ENCODE measurements at places on chromosomes 5 and 9.

- no peak for DNase-seq
Measured at GRCh38 chr5:109916481-109917153, 226.9 kb downstream of the MAN2A1 start.

DNA sequence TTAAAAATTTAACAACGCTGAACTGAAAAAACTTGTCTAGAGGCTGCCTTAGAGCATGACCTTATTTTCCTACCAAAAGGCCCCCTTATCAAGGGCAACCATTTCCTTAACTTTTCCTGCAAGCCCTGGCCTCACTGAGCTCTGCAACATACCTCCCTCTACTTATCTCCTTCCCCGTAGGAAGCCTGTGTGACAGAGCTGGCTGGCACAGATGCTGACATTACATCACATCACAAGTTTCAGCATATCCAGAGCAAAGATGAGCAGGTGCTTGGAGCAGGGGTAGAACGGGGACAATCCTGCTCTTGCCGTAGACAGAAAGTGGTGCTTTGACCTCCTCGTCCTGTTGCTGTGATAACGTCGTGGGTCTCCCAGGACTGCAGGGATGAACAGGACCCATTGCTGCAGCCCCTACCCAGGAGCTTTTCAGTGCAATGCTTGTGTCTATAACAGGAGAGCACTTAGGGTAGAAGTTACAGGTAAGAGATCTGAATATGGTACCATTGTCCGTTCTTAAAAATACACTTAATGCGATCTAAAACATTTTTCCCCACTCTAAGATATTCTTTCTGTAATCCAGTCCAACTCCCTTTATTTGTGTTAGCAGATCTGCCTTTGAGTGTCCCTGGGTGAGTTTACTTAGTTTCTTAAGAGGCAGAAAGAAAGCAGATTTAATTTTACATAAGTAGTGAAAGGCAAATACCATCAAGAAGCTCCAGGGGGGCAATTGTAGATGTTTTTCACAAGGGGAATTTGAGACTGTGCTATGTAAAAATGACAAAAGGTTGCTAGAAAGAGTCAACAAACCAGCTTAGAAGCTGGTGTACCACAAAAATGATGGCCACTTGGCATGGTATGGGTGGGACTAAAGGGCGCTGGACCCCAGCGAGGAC, 101.9 kb upstream of the EFNA5 start:
- DNase-seq = no peak

GRCh38 chr9:98702835-98703380, 5.8 kb downstream of the GABBR2 start:
- DNase-seq = no peak

GRCh38 chr5:72597456-72597948, 90.3 kb upstream of the ZNF366 start:
- DNase-seq = no peak

DNA sequence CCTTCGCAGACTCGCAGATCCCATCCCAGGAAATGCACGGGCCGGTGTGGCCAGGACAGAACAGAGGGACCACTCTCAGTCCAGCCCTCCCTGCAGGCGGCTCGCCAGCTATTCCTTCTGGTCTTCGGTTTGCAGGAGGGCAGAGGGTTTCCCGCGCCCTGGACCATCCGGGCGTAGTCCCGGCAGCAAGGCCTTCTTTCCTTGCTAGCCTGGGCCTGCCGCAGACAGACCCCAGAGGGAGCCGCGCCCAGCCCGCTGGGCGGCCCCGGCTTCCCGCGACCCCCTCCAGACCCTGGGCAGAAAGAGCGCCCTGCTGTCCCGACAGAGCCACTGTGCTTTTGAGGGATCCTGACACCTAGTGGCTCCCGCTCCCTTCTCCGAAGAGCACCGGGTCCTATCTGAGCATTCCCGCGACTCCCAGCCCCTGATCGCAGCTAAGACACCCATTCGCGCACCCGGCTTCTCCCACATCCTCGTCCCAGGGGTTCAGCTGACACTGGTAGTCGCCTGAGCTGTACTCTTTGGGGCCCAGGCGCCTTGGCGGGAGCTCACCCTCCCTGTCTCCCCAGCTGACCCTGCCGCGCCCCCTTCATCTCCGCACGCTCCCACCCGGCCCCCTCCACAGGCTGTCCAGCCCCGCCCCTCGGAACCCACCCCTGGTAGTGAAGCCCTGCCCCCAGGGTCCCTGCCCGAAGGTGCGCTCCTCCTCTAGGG, 1.1 kb downstream of the CFAP90 start:
- DNase-seq = peak; percentile 15

GRCh38 chr5:172544371-172545095, 90.2 kb upstream of the SH3PXD2B start:
- DNase-seq = no peak

All from CD4-positive, alpha-beta T cell treated with Interleukin-21 for 1 hour (primary cell).